ENCODE measurements at places on chromosomes 16 and 17.

DNA sequence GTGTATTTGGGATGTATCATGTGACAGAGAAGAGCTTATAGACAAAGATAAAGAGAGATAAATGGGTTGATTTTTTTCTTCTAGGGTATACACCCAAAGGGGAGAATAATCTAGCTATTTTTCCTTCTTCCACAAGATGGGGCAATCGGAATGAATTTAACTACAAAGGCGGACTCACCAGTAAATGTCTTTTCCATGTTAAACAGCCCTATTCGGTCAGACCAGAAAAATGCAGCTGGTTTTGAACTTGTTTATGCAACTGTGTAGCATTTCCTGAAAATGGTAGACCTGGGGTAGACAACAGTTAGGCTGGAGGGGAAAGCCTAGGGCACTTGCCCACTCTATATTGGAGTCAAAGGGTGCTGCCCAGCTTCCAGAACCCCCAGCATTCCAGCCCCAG lies 477.1 kb downstream of the TOX3 start:
- DNase-seq: no peak

- no peak for DNase-seq
These were observed 80.3 kb upstream of the ZNF750 start for GRCh38 chr17:82920150-82920549.

DNA sequence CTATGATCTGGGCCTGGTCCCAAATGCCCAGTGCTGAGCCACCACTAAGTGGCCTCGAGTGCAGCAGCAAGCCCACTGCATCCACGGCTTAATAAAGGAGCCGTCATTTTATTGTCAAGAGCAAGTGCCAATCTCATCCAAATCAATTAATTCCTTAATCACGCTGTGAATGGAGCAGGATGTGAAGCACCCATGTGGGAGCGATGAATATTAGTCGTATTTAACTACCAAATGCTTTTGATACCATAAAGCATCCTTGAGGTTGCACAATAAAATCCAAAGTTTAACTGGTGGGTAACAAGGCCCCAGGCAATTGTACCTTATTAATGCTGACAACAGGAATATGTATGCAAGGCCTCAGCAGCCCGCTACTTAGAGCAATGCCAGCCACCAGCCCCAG lies 226.0 kb upstream of the C16orf82 start:
- no peak for DNase-seq

DNA sequence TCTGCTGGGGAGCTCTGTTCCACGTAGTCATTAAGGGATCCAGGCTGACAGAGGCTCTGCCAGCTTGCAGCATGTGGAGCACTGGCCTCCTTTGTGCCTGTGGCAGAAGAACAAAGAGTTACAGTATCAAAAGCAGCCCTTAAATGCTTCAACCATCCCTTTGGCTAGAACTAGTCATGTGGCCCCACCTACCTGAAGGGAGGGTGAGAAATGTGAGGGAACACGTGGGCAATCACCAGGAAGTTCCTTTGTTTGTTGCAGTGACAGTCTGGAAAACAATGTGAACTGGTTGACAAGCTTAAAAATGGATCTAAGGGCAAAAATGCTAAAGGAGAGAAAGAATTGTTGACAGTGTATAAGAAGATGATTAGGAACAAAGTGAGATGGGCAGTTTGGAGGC lies 290.4 kb upstream of the HSBP1 start:
- no peak for DNase-seq

DNA sequence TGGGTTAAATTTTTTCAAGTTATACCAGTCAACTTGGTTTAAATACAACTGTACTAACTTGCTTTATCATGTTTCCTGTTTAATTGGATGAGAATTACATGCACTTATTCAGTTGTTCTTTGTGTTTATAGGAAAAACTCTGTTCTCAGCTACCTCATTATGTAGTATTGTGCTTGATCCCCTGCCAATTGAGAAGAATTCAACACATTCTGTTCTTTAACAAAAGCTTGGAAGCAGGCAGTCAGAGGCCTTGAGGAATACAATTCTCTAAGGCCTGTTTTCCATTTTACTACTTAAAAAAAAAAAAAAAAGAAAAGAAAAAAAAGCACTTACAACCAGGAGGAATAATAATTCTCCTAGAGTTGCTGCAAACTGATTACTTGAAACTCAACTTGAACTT lies 60.6 kb upstream of the CMIP start:
- no peak for DNase-seq
